ENCODE measurements at places on chromosomes 2 and 18. TPM values are rescaled to one million over a fixed set of nuclear protein-coding genes. Genes with fewer than 3 reads are reported as not detected.

The MSH6 gene
- total RNA-seq: 115 TPM

The TNFRSF11A gene
- total RNA-seq: 3.5 TPM

The CNDP1 gene
- not detected for total RNA-seq

The IMPA2 gene
- 14.4 TPM for total RNA-seq

The COL3A1 gene
- 9.3 TPM for total RNA-seq

The PSMA8 gene
- not detected for total RNA-seq

The POTEC gene
- 2.9 TPM for total RNA-seq

The MOGAT1 gene
- total RNA-seq: not detected

- DNase-seq: no peak
These were observed 30.0 kb upstream of the YWHAQ start for GRCh38 chr2:9660781-9661180.

DNA sequence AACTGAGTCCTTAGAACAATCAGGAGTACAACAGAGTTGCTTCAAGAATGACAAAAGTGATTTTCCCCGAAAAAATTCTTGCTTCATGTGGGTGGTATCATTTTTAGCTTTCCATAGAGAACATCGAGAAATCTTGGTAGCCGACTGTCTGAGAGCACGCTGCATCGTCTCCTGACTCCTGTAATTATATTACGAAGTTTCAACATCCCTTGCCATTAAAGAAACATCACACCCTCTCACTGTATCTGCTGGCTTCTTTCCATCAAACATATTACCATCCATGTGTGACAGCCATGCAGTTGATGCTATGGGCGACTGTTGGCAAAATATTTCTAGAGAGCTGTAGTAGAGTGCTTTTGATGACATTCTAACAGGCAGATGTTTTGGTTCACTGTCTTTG is 311.2 kb downstream of the CMPK2 start:
- DNase-seq: no peak

DNA sequence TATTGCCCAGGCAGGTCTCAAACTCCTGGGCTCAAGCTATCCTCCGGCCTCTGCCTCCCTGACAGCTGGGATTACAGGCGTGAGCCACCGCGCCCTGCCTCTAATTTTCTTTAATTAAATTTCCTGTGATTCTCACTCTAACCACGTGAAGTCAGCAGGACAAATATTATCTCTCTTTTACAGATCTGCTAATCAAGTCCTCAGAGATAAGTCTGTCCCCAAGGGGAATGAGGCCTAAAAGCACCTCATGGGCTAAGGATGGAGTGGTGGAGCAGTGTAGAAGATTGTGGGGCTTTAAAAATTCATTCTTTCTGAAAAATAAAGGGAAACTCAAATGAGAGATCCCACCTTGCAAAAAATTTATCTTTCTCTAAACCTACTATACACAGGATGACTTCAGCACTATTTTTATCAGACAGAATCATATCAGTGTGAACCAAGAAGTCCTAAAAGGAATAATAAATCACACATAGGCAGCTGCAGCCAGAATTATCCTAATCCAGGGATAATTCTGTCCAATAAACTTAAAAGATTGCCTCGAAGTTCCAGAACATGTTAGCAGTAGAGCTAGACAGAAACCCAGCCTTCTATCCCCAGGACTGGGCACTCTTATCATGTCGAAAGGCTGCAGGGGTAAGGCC is 38.3 kb upstream of the BMPR2 start:
- no peak for DNase-seq

DNA sequence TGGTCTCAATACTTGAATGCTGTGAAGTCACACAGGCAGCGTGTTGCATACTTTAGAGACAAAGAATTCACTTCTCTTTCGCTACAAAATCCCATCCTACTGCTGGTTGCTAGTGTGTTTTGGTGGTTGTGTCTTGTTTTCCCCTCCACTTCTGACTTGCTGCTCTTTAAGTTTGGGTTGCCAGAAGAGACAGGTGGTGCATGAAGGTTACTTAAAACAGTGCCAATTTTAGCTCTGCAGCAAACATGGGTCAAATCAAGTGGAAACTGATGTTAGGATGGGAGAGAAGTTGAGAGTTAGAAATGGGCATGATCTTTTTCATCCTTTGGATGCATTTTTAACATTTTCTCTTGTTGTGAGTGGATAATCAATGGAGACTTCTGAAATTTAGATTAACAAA is 136.2 kb upstream of the KCNH7 start:
- DNase-seq: no peak

DNA sequence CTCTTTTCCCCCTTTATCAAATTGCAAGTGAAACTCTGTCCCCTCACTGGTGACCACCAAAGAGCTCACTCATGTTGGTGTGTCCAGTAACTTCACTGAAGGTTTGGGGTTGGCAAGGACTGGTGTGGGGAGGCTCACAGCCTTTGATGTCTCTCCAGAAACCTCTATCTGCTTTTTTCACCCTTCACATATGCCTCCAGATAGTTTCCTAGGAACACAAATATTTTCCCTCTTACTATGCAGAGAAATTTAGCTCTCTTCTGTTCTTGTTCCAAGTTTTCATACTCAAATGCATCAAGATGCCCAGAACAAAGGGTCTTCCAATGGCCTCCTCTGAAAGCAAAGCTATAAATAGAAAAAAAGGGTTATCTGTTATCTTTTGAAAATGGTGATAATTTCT is 20.7 kb downstream of the DTNA start:
- DNase-seq: no peak

DNA sequence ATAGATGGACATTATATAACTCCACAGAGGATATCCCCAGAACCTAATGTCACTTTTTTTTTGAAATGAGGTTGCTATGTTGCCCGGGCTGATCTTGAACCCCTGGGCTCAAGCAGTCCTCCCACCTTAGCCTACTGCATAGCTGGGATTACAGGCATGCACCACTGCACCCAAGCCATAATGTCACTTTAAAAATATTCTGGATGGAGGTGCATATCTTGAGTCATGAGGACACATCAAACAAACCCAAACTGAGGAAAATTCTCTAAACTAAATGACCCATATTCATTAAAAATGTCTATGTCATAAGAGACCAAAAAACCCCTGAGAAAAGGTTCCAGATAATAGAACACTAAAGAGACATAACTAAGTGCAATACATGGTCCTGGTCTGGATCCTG is 36.3 kb downstream of the OSGEPL1 start:
- DNase-seq: no peak

- no peak for DNase-seq
These were observed 1.2 kb downstream of the ZNF236 start for GRCh38 chr18:76823587-76824011.

- no peak for DNase-seq
These were observed 693.1 kb downstream of the DCC start for GRCh38 chr18:53033128-53033527.

DNA sequence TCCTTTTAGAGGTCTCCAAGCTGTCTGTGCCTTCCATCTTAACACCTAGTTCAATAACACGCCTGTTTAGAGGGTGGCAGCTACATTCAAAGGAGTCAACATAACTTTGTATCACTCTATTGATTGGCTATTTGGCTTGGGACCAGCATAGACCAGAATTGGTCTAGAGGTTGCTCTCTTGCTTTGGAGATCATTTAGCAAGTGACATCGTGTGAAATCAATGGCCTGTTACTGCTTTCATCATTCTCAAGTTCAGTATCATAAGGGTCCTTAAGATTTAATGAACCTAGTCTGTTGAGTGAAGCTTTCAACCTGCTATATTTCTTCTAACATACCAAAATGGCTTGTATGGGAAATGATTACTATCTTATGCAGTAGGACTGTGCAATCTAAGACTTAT is 768.2 kb downstream of the NRXN1 start:
- DNase-seq: no peak

DNA sequence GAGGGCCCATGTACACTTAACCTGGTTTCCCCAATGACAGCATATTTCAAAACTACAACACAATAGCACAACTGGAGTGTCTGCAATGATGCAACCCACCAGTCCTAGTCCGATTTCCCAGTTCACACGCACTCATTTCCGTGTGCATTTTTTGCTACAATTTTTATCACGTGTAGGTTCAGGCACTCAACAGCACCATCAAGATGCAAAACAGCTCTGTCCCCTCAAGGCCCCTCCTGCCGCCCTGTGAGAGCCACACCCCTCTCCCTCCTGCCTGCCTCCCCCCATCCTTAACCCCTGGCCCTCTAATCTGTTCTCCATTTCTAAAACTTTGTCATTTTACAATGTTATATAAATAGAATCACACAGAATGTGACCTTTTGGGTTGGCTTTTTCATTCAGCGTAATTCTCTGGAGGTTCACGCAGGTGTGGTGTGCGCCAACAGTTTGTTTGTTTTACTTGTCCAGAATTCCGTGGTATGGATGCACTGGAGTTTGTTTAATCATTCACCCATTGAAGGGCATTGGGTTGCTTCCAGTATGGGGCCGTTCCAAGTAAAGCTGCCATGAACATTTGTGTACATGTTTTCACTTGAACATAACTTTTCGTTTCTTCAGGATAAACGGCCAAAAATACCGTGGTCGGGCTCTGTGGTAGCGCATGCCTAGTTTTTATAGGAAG is 8.4 kb downstream of the KCNIP3 start:
- DNase-seq: no peak

- DNase-seq: no peak
These were observed 162.2 kb upstream of the PGAP1 start for GRCh38 chr2:197088694-197089093.

GRCh38 chr2:120239488-120240287 is 13.0 kb upstream of the RALB start:
- DNase-seq: peak; percentile 79

DNA sequence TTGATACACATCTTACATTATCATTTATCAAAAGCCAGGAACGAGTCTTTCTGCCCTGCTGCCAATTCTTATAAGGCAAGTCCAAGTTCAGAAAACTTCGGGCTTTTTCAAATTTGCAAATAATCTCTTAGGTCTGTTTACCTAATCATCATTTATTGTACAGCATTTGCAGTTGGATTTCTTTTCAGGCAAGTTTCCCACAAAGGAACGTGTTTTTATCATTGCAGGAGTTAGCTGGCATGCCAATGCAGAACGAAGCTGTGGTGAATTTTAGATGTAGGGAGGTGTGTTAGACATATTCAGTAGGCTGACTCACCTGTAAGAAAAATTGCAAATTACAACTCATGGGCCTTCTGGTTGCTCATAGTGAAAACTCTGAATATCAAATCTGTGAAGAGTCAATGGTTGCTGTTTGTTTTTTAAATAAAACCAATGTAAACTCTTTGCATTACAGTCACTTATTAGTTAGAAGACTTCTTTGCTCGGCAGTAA is 209.6 kb downstream of the SRBD1 start:
- DNase-seq: no peak

- DNase-seq: no peak
These were observed 111.2 kb upstream of the FSHR start for GRCh38 chr2:49265471-49265870.

DNA sequence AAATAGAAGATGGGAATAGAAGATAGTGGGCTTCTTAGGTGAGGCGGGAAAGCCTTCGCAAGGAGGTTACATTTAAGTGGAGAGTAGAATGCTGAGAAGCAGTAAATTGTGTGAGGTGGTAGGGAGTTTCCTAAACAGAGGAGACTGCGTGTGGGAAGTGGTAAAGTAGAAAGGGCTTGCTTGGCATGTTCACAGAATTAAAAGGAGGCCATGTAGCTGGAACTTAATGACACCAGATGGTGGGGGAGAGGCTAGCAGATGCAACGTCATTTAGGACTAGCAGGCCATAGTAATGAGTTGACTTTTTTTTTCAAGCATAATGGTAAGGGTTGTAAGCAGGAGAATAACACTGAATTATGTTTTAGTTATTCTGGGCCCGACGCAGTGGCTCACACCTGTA is 13.0 kb upstream of the RTN4 start:
- no peak for DNase-seq
